NCI-H526 (cell line): ENCODE measurements at places on chromosomes 13 and 19.

GRCh38 chr19:47761566-47761965 is 16.2 kb downstream of the NOP53 start:
- DNase-seq = no peak

GRCh38 chr19:14450168-14450874 is 17.2 kb downstream of the PKN1 start:
- DNase-seq = no peak

GRCh38 chr13:99731747-99732146 is 230.5 kb downstream of the TM9SF2 start:
- DNase-seq = no peak

DNA sequence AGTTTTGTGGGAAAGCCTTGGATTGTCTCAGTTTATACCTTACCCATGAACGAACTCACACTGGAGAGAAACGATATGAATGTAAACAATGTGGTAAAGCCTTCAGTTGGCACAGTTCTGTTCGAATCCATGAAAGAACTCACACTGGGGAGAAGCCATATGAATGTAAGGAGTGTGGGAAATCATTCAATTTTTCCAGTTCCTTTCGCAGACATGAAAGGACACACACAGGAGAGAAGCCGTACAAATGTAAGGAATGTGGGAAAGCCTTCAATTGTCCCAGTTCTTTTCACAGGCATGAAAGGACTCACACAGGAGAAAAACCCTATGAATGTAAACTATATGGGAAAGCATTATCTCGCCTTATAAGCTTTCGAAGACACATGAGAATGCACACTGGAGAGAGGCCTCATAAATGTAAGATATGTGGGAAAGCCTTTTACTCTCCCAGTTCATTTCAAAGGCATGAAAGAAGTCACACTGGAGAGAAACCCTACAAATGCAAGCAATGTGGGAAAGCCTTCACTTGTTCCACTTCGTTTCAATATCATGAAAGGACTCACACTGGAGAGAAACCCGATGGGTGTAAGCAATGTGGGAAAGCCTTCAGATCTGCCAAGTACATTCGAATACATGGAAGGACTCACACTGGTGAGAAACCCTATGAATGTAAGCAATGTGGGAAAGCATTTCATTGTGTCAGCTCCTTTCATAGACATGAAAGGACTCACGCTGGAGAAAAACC is 7.5 kb upstream of the ZNF440 start:
- no peak for DNase-seq
